ENCODE measurements at places on chromosomes 3 and 15.

- DNase-seq = peak; percentile 63
Observed at GRCh38 chr3:53318522-53318921, 28.8 kb downstream of the DCP1A start.

DNA sequence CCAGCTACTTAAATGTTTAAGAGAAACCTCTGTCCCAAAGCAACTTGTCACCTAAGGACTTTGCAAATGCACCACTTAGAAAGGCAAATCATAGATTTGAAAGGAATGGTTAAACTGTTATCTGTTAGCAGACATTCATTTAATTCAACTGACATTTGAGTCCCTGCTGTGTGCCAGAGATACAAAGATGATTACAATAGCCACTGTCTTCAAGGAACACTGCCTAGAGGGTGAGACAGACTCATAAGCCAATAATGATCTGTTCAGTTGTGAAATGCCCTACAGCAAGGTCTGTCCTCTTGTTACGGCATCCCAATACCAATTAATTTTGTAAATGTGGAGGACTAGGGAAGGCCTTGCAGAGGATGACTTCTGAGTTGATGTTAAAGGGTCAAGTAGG lies 113.1 kb downstream of the ATG7 start:
- DNase-seq = peak; percentile 19

DNA sequence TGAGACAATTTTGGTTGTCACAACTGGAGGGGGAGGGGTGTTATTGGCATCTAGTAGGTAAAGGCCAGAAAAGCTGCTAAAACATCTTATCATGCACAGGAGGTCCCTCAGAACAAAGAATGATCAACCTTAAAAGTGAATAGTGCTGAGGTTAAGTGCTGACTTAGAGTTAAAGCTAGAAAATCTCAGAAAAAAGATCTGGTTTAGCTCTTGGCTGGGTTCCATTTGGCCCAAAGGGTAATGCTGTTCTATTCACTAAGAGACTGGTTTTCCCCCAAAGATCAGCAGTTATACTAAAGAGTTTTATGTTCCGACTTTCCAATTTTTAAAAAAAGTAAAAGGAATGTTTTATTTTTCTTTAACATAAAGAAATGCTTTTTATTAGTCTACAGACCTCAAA lies 15.6 kb downstream of the DCBLD2 start:
- DNase-seq = peak; percentile 40

GRCh38 chr3:103059432-103059831 lies 624.6 kb downstream of the ZPLD1 start:
- no peak for DNase-seq

- peak; percentile 24 for DNase-seq
Observed at GRCh38 chr3:124837730-124838186, 49.4 kb downstream of the ITGB5 start.

- no peak for DNase-seq
Observed at GRCh38 chr3:15722877-15723623, 74.7 kb downstream of the ANKRD28 start.

DNA sequence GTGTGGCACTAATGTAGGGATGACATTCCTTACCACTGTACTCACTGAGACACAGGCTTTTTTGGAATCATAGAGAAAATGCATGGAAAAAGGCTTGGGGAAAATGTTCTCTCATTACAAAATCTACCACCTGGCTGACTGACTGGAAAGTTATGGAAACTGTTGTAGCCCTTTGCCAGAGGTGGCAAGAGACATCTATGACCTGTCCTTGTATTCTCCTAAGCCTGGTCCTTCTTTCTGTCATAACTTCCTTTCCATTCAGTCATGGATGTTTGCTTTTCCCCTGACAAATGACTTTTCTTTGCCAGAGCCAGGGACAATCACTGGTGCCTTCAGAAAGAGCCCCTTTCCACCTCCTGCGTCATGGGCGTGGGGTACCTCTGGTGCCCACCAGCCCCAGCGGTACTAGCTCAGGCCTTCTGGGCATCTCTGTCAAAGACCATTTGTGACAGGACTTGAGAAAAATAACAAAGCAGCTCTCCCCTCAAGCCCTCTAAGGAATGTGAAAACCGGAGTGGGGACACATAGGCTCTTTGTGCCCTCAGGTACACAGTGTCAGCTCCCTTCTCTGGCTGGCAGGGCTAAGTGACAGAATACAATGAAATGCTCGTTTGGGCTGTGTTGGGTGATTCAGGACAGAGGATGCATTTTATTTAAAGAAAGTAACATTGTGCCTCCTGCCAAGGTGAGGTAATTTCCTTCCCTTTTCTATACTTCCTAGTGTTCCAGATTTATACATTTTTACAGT lies 381.1 kb upstream of the RASGRP1 start:
- DNase-seq = no peak

DNA sequence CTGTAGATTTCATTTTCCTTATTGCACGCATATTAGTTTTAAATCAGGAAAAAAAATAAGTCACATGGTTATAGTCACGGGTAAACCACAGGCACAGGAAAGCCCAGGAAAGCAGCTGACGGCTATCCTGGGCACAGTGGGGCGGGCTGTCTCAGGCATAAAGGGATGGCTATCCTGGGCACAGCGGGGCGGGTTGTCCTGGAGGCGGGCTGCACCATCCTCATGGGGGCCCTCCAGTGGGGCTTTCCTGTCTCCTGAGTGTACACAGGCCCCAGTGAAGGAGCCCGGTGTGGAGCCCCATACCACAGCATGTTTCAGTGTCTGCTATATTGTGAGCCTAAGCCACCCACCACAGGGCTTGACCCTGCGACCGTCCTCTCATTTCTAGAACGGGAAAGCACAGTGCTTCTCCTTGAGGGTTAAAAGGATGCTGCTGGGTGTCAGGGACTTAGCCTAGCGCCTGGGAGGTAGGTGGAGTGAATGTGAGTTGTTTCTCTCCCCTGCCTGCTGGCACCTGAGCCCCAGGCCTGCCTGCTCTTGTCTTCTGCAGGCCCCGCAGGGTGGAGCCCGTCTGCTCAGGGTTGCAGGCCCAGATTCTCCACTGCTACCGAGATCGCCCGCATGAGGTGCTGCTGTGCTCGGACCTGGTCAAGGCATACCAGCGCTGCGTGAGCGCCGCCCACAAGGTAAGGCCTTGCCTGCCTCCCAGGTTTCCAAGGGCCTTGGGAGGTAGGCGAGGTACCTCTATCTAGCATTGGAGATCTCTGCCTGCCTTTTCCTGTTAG lies 25.9 kb upstream of the PLXNA1 start:
- no peak for DNase-seq

GRCh38 chr15:56715220-56715619 lies 18.1 kb downstream of the ZNF280D start:
- no peak for DNase-seq

DNA sequence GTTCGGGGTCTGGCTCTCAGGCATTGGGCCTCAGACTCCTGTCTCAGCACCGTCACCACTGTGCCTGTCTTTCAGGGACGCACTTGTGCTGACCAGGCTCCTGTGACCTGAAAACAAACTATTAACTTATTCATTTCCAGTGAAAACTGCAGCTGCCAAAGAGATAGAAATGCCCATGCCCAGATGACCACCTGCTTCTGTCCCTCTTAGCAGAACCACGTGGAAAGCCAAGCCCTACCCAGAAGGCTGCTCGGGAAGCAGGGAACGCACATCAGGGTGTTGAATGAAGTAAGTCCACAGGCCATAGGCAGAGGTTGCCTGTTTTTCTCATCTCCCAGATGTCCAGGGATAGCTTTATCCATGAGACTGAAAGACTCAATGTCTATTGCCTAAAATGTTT lies 219.3 kb downstream of the EBLN2 start:
- no peak for DNase-seq

DNA sequence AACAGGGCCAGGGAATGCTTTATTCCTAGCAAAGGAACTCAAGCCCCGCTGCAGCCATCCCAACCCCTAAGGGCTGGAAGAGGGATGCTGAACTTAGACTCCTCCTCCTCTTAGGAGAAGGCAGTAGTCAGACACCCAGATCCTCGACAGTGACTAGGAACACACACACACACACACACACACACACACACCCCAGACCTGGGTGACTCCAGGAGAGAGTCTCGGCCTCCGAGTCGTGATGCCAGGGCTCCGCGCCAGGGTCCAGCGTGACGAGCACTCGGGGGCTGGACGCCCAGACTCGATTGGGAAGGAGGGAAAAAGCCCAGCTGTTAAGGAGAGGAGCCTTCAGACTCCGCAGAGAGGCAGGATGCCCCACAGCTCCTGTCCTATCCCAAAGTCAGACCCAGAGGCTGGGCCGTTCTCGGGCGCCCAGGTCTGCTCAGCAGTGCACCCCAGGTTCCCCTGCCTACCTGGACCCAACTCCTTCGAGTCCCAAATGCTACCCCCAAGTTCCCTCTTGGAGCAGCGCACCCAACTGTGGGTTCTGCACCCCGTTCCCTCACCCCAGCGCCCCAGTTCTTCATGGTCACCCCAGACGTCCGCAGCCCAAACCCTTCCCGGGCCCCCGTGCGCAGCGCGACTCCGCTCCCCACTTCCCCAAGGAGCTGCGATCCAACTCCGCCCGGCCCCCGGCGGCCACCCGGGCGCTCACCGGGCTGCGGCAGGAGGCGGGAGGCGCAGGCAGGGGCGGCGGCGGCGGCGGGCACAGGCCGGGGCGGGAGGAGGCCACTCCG lies 421 bp downstream of the BMF start:
- peak; percentile 59 for DNase-seq

DNA sequence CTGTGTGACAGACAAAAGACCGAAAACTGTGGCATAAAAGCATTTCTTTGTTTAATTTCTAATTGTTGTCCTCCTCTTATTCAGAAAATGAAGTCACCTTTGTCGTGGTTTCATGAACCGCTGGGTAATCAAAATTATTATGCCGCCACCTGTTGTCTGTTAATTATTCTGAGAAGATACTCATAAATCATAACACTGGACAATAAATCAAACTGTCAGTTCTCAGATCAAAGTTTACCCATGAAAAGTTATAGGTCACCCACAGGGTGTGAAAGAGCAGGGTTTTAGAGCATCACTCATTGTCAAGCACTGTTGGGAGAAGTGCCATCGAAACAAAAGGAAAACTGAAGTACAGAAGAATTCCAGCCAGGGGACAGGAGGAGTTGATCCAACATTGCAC lies 474.3 kb downstream of the NR2F2 start:
- DNase-seq = no peak

GRCh38 chr15:85583442-85583841 lies 203.0 kb downstream of the AKAP13 start:
- DNase-seq = no peak

GRCh38 chr3:183212096-183212495 lies 41.0 kb upstream of the B3GNT5 start:
- DNase-seq = no peak

GRCh38 chr15:84775867-84776449 lies 27.6 kb downstream of the ZNF592 start:
- no peak for DNase-seq

- DNase-seq = no peak
Observed at GRCh38 chr3:175121225-175121624, 262.1 kb downstream of the NAALADL2 start.

- no peak for DNase-seq
Observed at GRCh38 chr3:169179722-169180121, 483.8 kb downstream of the MECOM start.

DNA sequence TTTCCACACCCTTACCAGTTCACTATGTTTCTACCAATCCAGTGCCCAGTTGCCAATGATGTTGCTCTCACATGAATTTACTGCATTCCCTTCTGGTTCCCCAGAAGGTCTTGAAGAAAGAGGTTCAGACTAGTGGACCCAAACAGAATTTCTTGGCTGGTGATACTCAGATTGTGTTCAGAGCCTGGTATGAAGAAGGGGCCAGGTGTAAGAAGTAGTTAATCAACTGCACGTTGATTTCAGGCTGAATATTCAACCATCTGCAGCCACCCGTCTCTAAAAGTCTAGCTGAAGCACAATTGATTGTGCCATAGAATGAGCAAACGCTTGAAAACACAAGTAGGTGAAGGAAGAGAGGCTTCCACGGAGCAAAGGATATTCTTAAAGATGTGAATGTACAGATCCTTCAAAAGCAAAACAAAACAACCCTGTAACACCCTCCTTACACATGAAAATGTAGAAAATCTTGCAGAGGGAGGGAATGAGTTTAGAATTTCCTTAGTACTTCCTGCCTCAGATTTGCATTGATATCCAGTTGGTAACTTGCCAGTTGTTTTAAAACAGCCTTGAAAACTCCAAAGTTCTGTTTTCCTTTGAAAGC lies 4.7 kb downstream of the RBMS3 start:
- DNase-seq = peak; percentile 23

DNA sequence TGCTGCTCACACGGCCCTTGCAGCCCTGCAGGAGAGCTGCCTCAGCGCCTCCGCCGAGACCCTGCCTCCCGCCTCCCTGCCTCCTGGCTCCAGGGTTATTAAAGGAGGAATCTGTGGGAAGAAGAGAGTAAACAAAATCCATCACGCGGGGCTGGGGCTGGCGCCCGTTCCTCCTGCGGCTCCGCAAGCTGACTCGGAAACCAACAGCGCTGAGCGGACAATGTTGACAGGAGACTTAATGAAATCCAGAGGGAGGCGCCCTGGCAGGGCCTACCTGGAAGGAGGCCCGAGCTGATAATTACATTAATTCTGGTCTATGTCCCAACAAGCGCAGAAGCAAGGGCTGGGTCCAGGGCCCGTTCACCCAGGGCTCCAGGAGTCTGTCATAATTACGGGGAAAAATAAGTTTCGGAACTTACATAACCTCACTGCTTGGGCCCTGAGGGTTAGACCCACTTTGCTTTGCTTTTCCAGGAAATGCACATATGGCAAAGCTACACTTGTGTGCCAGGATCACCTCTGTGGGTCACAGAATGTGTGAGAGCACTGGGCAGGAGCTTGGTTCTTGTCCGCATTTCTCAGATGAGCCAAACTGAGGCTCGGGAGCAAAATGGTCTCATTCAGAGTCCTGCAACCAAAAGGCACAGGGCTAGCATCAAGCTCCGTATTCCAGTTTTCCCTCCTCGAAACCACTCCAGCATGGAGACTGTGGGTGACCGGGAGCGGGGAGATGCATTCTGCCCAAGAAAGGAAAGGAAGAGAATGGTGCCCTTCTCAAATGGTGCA lies 43.8 kb upstream of the SLC6A6 start:
- DNase-seq = no peak

GRCh38 chr15:26983822-26984221 lies 12.8 kb downstream of the GABRG3 start:
- DNase-seq = no peak

- no peak for DNase-seq
Observed at GRCh38 chr3:127149621-127150310, 43.2 kb upstream of the PRR23E start.

GRCh38 chr3:109241459-109242186 lies 74.7 kb downstream of the DPPA2 start:
- DNase-seq = no peak

- DNase-seq = peak; percentile 83
Observed at GRCh38 chr3:134242649-134243617, 7.7 kb downstream of the RYK start.
